ENCODE measurements at places on chromosomes 7 and 10.

- DNase-seq: no peak
Observed at GRCh38 chr7:51970961-51971665, 654.5 kb upstream of the COBL start.

DNA sequence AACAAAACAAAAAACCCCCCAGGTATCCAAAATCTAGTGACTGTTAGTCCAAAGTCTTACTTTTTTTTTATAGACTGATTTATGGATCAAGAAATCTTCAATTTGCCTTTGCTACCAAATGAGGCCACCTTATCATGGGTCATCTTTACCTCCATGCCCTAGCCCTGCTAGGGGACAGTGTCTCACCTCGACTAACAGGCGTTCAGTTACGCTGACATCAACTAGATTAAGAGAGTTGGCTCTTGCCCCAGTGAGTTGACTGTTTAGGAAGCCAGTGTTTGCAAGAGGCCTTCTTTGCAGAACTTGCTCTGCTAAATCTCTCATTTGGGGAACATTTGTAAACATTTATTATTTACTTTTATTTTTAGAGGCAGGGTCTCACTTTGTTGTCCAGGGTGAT lies 36.9 kb upstream of the WAC start:
- no peak for DNase-seq

GRCh38 chr7:7695111-7695817 lies 23.1 kb downstream of the RPA3 start:
- no peak for DNase-seq

DNA sequence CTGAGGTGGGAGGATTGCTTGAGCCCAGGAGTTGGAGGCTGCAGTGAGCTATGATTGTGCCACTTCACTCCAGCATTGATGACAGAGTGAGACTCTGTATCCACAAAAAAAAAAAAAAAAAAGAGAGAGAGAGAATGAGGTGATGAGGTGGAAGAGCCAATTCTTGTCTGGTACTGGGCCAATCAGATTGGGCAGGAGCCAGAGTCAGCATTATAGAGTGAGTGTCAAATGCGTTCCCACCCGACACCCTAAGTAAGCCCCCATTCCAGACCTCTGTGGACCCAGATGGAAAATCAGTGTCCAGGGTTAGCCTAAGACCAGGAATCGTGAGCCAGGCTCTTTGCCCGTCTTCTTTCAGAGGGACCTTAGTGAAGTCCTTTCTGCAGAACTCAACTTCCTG lies 83.9 kb downstream of the WIPF3 start:
- DNase-seq: no peak

DNA sequence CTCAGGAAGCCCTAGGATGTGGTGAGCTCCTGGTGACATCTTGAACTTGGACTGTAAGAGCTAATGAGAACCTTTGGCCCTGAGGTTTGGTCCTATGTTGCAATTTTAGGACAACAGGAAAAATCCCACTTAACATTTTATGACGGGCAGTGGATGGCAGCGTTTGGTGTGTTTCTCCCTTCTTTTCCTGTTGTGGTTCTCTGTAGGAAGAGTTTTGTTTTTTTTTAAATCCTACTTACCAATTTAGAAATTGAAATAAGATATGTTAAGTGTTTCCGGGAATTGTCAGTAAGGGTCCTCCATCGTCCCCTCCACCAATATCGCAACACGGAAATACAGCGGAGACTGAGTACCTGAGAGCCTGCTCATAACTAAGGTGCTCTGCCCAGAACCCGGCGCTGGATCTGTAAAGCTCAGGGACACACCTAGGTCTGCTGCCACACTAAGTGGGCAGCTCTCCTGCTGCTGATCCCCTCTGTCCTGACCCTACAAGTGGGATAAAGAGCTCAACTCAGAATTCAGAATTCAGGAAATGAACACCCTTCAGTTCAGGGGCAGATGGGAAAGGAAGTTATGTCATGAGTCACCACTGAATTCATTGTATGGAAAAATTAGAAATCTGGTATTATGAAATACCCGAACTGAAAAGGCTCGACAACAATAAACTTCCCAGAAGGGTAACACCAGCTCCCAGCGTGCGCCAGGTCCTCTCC lies 9.1 kb upstream of the PROSER2 start:
- DNase-seq: no peak

- DNase-seq: no peak
Observed at GRCh38 chr10:7274293-7274692, 136.5 kb downstream of the SFMBT2 start.
